Left ventricle myocardium inferior (tissue), 1 donor: ENCODE measurements at places on chromosomes 7 and 10. TPM values are rescaled to one million over a fixed set of nuclear protein-coding genes. Genes with fewer than 3 reads are reported as not detected.

DNA sequence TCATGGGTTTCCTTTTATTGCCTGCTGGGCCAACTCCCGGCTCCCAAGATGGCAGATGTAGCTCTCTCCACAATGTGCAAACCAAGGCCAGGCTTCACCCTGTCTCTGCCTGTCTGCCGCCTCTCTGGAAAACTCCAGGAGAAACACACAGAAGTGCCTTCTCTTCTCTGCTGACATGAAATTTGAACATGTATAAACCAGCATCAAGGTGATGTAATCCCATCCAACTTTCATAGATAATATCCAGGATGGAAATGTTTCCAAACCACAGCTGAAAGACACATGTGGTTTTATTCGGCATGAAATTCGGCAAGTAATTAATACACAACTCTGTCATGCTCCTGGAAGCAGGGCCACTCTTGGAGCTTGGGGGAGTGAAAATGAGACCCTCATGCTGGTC lies 297.2 kb downstream of the C7orf25 start:
- DNase-seq = no peak

DKK1 gene
- not detected for total RNA-seq

NME8 gene
- not detected for total RNA-seq

- no peak for DNase-seq
Measured at GRCh38 chr7:136247211-136247610, 270.1 kb upstream of the MTPN start.

CALML3 gene
- total RNA-seq = not detected

- DNase-seq = no peak
Measured at GRCh38 chr10:112985690-112986543, 35.9 kb downstream of the TCF7L2 start.

MET gene
- total RNA-seq = 13.1 TPM

DNA sequence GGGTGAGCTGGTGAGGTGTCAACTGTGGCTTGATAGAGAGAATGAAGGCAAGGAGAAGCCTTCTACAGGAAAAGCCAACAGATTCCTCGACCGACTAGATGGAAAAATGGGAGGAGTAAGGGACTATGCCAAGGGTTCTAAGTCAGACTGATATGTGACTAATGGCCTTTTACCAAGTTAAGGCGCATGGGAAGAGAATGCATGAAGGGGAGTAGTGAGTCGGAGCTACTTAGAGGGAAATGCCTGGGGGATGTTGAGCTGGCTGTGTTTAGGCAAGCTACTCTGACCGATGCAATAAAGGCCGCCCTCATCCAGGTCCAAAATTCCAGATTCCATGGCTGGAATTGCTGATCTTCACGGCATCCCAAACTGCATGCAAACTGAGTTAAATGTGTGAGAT lies 48.2 kb downstream of the APBB1IP start:
- no peak for DNase-seq

- DNase-seq = no peak
Measured at GRCh38 chr7:37759526-37759925, 76.0 kb downstream of the GPR141 start.

GRCh38 chr10:9274206-9274755 lies 1219.8 kb downstream of the GATA3 start:
- DNase-seq = no peak

DNA sequence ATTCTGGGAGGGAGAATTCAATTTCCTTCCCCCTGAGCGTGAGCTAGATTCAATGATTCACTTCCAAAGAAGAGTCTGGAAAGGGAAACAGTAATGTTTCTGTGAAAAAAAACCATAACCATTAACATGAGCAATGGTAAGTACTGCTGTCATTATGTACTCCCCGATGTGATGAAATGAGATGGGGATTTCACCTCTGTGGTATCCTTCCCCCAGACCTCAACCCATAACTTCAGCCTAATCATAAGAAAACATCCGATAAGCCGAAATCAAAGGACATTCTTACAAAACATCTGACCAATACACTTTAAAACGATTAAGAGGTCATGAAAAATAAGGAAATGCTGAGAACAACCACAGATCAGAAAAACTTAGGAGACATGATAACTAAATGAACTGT lies 27.2 kb downstream of the EZH2 start:
- DNase-seq = no peak

DNA sequence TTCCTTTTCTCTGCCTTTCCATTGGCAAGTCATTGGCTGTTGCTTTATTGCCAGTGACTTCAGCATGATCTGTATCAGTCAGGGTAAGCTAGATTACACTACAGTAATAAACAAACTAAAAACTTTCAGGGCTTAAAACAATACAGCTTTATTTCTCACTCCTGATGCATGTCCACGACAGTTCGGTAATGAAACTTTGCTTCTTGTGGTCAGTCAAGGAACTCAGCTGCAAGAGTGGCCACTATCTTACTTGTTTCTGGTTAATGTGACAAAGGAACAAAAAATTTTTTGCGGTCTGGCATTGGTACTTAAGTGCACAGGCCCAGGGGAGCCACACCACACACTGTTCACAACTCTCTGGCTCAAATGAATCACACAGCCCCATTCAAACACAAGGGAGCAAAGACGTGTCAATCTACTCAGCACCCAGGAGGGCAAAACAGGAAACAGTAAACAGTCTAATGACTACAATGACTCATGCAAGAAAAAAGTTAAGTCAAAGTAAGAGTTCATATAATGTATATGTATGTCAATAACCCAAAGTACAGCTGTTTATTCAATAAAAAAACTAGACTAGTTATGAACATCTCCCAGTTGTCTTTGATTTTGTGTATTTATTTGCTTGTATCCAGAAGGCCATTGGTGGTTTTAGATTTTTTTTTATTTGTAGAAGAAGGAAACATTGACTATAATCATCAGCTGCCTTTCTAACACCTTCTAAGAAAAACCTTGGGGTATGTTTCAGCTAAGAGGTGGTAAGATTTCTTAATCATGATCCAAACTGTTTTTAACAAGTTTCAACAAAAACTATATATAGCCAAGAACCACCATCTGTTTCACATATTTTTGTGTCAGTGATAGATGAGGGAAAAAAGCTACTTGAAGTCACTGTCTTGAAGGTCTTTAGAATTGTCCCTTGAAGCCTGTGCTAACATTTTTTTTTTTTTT lies 134.4 kb upstream of the FAM3C start:
- DNase-seq = no peak
